ENCODE measurements at places on chromosomes 1 and 21. TPM values are rescaled to one million over a fixed set of nuclear protein-coding genes. Genes with fewer than 3 reads are reported as not detected.

DNA sequence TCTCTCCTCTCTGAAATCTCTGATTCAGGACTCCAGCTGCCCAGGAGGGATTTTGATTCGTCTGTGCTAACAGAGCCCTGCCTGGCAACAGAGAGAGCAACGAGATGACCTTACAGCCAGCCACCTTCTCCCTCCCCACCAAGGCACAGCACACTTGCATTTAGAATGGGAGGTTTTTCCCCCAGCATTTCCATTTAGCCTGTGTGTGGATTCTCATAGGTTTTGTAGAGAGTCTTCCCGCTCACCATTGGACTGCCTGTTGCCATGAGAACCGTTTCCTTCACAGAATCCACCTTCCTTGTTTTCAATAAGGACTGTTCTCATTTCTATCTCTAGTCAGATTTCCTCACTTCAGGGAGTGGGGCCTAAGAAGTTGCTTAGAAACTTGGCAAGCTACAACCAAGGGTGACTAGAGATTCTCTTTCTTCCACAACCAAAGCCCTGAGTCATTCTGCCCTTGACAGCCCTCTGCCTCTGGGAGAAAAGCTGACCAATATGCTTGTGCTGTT is 5.8 kb upstream of the IKBKE start:
- H3K27me3 ChIP-seq, result no peaks in the 10 kb centered on the region
- peak; percentile 14 for DNase-seq
- H3K27ac ChIP-seq, result no peak overlapping the region
- no peak overlapping the region for H3K4me3 ChIP-seq

DNA sequence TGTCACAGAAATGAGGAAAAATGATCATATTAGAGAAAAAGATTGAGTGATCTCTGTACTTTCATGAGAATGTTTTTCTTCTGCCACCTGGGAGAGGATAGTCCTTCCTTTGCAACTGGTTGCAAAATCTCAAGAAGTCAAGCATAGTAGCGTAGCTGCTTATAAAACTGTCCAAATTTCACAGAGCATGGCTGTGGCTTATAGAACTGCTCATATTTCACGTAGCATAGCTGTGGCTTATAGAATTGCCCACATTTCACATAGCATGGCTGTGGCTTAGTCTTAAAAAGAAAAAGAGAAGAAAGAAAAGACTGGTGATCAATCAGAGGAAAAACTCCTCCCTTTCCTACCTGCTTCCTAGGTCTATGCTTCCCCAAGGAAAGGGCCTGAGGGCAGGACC is 329.5 kb downstream of the SIPA1L2 start:
- DNase-seq, result no peak
- no peaks in the 10 kb centered on the region for H3K27me3 ChIP-seq
- H3K27ac ChIP-seq, result no peak overlapping the region
- no peaks in the 10 kb centered on the region for H3K36me3 ChIP-seq
- H3K4me3 ChIP-seq, result no peak overlapping the region
- peaks cover 4% of the 10 kb centered on the region for H3K4me1 ChIP-seq

- no peaks in the 10 kb centered on the region for H3K36me3 ChIP-seq
- no peak overlapping the region for H3K27ac ChIP-seq
- H3K27me3 ChIP-seq, result no peaks in the 10 kb centered on the region
- peaks cover 18% of the 10 kb centered on the region for H3K4me1 ChIP-seq
These were observed 34.7 kb downstream of the B3GALT5 start for GRCh38 chr21:39647476-39647875.

Gene NFIA
- total RNA-seq, result 105 TPM

Gene SPRR2A
- total RNA-seq, result not detected

DNA sequence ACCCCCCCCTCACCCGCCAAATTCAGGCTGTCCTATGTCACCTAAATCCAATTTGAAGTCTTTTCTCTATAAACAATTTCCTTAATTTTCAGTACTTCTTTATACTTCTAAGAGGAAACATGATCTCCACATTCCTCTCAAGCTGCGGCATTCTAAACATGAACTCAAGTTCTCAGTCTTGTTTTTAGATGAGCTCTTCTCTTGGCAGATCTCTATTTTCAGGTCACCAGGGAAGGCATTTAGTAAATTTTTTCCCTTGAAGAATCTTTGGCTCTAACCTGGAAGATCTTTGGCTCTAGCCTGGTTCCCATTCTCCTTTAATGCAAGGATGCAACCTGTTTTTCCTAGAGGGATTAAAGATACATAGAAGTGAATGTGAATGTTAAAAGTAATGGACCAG is 193.4 kb downstream of the ATG4C start:
- no peaks in the 10 kb centered on the region for H3K27me3 ChIP-seq
- H3K4me1 ChIP-seq, result peaks cover 2% of the 10 kb centered on the region
- no peaks in the 10 kb centered on the region for H3K36me3 ChIP-seq
- H3K27ac ChIP-seq, result no peak overlapping the region

DNA sequence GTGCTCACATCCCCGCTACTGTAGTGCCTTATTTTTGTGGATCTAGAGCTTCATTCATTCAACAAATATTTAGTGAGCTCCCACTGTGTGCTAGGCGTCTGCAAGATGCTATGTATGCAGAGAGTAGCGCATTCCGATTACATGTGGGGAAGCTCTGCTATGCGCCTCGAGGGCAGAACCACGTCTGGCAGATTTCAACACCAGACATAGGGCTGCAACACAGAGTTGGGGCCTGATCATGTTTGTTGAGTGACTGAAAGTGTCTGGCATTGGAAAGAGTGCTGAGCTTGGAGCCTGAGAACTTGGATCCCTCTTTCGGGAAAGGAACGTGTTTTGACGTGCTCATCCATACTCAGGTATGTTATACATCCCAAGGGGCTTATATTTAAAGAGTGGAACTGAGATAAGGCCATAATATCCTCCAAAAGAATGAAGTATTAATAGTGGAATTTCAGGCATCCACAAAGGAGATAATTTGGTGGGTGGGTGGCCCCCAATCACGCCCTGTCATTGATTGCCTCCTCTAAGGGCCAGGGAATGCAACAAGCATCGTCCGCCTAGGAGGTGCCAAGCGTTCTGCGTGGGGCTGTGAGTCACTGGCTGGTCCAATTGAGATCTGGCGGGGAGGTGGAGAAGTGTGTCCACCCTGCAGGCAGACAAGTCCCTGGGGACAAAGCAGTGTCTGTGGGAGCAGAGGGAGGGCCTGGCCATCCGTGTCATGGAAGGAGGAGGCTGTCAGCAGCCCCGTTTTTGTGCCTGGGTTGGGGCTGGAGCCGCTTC is 62.8 kb upstream of the ZBTB40 start:
- DNase-seq, result no peak
- H3K27me3 ChIP-seq, result no peaks in the 10 kb centered on the region
- H3K36me3 ChIP-seq, result no peaks in the 10 kb centered on the region
- H3K27ac ChIP-seq, result no peak overlapping the region
- H3K4me3 ChIP-seq, result no peak overlapping the region

GRCh38 chr1:116579259-116579875 is 8.5 kb upstream of the CD58 start:
- no peaks in the 10 kb centered on the region for H3K4me1 ChIP-seq
- H3K27ac ChIP-seq, result no peak overlapping the region
- H3K36me3 ChIP-seq, result no peaks in the 10 kb centered on the region
- H3K4me3 ChIP-seq, result no peak overlapping the region
- H3K27me3 ChIP-seq, result no peaks in the 10 kb centered on the region

Gene PRAMEF17
- not detected for total RNA-seq

GRCh38 chr1:30652152-30652841 is 71.1 kb downstream of the MATN1 start:
- peak; percentile 22 for DNase-seq
- no peaks in the 10 kb centered on the region for H3K27me3 ChIP-seq
- no peaks in the 10 kb centered on the region for H3K4me1 ChIP-seq
- H3K4me3 ChIP-seq, result no peak overlapping the region

DNA sequence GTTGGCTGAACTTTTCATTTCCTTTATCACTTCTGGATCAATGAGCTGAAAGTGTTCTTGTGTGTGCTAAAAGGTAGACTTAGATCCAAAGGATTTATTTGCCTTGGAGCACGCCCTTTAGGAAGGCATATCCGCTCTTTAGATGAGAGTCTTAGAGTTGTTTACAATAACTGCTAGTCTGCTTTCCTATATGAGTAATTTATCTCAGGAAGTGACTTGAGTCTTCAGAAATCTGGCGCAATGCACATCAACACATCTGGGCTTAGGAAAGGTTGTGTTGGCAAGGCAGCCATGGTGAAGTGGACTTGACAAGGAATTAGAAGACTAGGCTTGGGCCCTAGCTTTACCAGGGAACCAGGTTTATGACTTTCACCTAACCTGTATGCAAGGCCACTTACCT is 204.1 kb upstream of the PTGFR start:
- no peaks in the 10 kb centered on the region for H3K4me1 ChIP-seq
- DNase-seq, result no peak
- H3K27ac ChIP-seq, result no peak overlapping the region
- H3K4me3 ChIP-seq, result no peak overlapping the region

GRCh38 chr1:204630132-204630905 is 55.2 kb downstream of the LRRN2 start:
- H3K27ac ChIP-seq, result no peak overlapping the region
- no peaks in the 10 kb centered on the region for H3K4me1 ChIP-seq
- H3K36me3 ChIP-seq, result no peaks in the 10 kb centered on the region
- DNase-seq, result no peak

GRCh38 chr1:77310924-77311323 is 29.1 kb downstream of the AK5 start:
- H3K4me1 ChIP-seq, result no peaks in the 10 kb centered on the region
- H3K27me3 ChIP-seq, result no peaks in the 10 kb centered on the region
- H3K36me3 ChIP-seq, result no peaks in the 10 kb centered on the region
- no peak for DNase-seq
- no peak overlapping the region for H3K4me3 ChIP-seq

Gene FCN3
- 12.4 TPM for total RNA-seq

Gene CRNN
- not detected for total RNA-seq

Gene MFSD2A
- 23.9 TPM for total RNA-seq

Gene AMY1A
- total RNA-seq, result not detected

GRCh38 chr1:162822391-162823200 is 32.1 kb downstream of the HSD17B7 start:
- no peaks in the 10 kb centered on the region for H3K27me3 ChIP-seq
- peaks cover 9% of the 10 kb centered on the region for H3K4me1 ChIP-seq
- peak; percentile 11 for DNase-seq
- H3K27ac ChIP-seq, result no peak overlapping the region
- H3K36me3 ChIP-seq, result no peaks in the 10 kb centered on the region

DNA sequence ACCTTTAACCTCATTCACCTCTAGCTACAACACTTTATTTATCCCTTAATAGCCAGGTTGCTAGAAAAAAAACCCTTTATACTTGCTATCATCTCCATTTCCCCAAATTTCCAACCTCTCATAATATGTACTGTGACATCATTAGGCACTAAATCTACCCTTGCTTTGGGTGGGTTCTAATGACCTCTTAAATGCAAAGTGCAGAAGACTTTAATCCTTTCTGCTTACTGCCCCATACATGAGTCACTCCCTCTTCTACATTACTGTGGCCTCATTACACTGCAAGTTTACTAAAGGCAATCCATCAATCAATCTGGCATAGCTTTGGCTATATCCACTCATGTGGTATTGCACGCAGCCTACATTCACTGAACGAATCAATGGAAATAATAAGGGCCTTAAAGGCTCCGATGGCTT is 353.3 kb downstream of the SMYD3 start:
- H3K36me3 ChIP-seq, result no peaks in the 10 kb centered on the region
- H3K4me3 ChIP-seq, result no peak overlapping the region
- H3K27ac ChIP-seq, result no peak overlapping the region
- no peak for DNase-seq

DNA sequence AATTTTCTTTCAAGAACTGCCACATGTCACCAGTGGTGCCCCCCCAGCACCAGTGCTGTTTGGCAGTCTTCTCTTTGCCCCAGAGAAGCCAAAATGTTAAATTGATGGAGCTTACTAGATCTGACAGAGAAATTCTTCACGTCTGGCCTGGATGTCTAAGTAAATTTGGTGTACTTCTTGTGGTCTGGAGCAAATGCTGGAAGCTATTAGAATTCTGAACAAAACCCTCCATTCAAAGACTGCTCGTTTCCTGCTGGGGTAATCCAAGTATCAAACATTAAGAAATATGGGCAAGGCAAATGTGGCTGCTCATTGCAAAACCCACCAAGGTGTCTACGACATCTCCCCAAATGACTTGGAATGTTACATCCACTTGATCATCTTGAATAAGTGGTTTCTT is 92.3 kb downstream of the ROR1 start:
- no peaks in the 10 kb centered on the region for H3K36me3 ChIP-seq
- no peaks in the 10 kb centered on the region for H3K4me1 ChIP-seq
- H3K27me3 ChIP-seq, result no peaks in the 10 kb centered on the region
- H3K27ac ChIP-seq, result no peak overlapping the region
- no peak for DNase-seq
- no peak overlapping the region for H3K4me3 ChIP-seq

- no peaks in the 10 kb centered on the region for H3K36me3 ChIP-seq
- H3K27me3 ChIP-seq, result no peaks in the 10 kb centered on the region
These were observed 22.5 kb downstream of the NTMT2 start for GRCh38 chr1:170168265-170168664.

- peaks cover 37% of the 10 kb centered on the region for H3K4me1 ChIP-seq
- no peaks in the 10 kb centered on the region for H3K36me3 ChIP-seq
- peak overlapping the region; percentile 88 for H3K27ac ChIP-seq
- H3K4me3 ChIP-seq, result no peak overlapping the region
- H3K27me3 ChIP-seq, result no peaks in the 10 kb centered on the region
- DNase-seq, result peak; percentile 89
These were observed 22.3 kb downstream of the MYBPH start for GRCh38 chr1:203153051-203153988.

DNA sequence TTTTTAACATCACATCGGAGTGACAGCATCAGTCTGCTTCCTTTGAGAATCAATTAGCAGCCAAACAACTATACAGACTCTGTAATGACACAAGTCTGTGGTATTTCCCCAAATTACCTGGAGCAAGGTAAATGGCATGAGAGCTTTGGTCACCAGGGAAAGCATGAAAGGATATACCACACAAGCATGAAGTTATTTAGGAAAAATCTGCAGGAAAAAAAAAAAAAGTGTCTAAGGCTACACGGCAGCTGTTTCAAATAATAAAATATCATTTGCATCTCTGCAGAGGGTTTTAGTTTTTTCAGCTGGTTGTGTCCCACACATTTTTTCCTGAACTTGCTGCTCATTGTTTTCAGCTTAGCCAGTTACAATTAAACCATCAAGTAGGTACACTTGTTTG is 234.7 kb downstream of the TTLL7 start:
- no peak for DNase-seq
- no peaks in the 10 kb centered on the region for H3K36me3 ChIP-seq
- no peak overlapping the region for H3K4me3 ChIP-seq
- no peaks in the 10 kb centered on the region for H3K4me1 ChIP-seq
- H3K27ac ChIP-seq, result no peak overlapping the region

- no peak overlapping the region for H3K4me3 ChIP-seq
- H3K36me3 ChIP-seq, result no peaks in the 10 kb centered on the region
- no peaks in the 10 kb centered on the region for H3K27me3 ChIP-seq
These were observed 56.2 kb downstream of the LACTBL1 start for GRCh38 chr1:22916471-22916820.

- H3K4me1 ChIP-seq, result no peaks in the 10 kb centered on the region
- H3K27me3 ChIP-seq, result no peaks in the 10 kb centered on the region
- no peak overlapping the region for H3K27ac ChIP-seq
These were observed 39.4 kb upstream of the DYNLT5 start for GRCh38 chr1:66712839-66713238.

DNA sequence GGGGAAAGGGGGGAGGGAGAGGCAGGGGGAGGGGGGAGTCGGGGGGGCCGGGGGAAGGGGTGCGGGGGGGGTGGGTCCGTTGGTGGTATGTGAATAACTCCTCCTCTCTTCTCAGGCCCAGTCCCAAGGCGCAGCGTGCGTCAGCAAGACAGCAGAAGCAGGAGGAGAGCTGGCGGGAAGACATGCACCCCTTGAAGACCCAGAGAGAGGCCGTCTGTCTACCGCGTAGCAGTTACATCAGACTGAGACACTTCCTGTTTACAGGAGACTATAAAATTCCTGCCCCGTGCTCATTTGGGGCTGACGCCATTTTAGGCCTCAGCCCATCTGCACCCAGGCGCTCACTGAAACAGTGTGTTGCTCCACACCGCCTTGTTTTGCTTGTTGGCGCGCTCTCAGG is 55.3 kb downstream of the SETD4 start:
- no peak for DNase-seq
- no peaks in the 10 kb centered on the region for H3K4me1 ChIP-seq
- H3K27me3 ChIP-seq, result no peaks in the 10 kb centered on the region
- H3K27ac ChIP-seq, result no peak overlapping the region
